ENCODE measurements at places on chromosomes 4 and X.

GRCh38 chrX:4876268-4876667, 1162.8 kb upstream of the PRKX start:
- DNase-seq: no peak

DNA sequence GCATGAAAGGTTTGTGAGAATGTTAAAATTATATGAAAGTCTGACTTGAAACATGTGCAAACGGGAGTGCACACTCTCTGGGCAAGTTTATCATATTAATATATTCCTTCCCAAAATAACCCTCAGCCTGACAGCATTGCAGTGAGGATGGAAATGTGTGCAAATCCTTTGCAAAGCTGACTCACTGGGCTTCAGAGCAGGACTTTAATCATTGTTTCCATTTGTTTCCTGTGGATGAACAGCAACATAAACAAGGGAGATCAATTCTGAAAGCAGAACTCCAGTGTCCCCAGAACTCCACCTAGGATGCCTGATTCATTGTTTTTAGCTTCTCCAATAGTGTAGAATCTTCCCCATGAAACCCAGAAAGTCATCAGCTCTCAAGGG, 32.9 kb downstream of the SLC2A9 start:
- DNase-seq: no peak

- no peak for DNase-seq
Observed at GRCh38 chrX:149830192-149830873, 48.6 kb downstream of the MAGEA9 start.

DNA sequence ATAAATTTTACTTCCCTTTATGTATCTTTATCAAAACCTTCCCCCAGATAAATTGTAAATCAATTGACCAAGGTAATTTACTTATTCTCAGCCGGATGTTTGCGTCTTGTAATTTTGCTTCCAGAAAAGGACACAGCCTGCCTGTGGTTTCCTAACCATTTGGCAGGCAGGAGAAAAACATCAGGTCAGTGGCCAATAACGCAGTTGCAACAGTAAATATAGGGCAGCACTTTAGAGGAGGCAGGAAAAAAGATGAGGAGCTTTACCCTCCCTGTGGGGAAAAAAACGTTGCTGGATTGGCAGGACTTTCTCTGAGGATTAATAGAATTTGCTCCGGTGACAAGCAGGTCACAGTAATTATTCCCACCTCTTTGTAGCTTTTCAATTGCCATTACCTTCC, 2618.1 kb downstream of the ARAP2 start:
- peak; percentile 28 for DNase-seq

DNA sequence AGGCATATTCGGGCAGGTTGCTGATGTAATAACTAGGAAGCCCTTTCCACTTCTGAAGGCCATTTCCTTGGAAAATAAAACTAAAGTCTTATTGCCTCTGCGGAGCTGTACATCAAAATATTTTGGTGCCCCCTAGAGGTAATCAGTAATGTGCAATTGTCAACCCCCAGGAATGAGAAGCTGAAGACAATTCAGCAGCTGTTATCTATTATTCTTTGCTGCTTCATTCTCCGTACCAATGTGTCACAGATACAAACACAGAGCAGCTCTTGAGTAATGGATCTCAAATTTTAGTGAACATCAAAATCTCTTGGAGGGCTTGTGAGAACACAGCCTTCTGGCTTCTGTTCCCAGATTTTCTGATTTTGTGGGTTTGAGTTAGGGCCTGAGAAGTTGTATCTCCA, 3.5 kb upstream of the SLIT2 start:
- DNase-seq: peak; percentile 47

GRCh38 chr4:83234902-83235644, 49.5 kb downstream of the COQ2 start:
- no peak for DNase-seq

GRCh38 chrX:149284616-149285015, 220.5 kb downstream of the IDS start:
- DNase-seq: no peak

GRCh38 chr4:3115637-3116270, 41.3 kb downstream of the HTT start:
- no peak for DNase-seq

DNA sequence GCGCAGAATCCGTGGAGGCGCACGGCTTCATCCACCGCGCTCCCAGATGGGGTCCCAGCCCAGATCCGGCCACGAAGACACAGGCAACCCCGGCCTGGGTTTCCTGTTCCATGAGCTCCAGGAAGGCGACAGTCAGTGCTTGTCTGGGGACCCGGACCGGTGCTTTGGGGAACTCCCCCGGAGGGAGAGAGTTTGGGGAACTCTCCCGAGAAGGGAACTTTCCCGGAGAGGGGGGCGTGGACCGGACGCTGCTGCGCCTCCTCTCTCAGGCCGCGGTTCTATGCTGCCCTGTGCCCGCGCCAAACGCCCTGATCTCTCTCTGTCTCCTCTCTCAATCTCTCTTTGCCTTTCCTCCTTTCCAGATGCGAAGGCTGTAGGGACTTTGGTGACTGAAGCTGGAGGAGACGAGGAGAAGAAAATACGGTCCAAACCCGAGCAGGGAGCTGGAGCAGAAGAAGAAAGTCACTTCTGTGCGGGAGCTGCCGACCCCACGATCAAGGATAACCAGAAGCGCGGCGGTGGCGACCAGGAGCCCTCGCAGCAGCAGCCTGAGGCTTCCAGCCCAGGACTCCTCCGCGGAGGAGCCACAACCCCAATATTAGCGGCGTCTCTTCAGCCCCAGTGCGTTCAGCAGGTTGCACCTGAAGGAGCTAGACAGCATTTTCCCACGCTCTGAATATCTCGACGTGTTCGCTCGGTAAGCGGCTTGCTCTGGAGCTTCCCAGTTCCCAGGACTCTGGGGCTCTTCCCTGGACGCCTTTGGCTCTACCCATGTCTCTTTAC, 47.6 kb upstream of the NKAP start:
- no peak for DNase-seq

- DNase-seq: no peak
Observed at GRCh38 chrX:31070057-31070468, 1.8 kb downstream of the FTHL17 start.

- DNase-seq: no peak
Observed at GRCh38 chr4:133624744-133625143, 475.6 kb downstream of the PCDH10 start.

DNA sequence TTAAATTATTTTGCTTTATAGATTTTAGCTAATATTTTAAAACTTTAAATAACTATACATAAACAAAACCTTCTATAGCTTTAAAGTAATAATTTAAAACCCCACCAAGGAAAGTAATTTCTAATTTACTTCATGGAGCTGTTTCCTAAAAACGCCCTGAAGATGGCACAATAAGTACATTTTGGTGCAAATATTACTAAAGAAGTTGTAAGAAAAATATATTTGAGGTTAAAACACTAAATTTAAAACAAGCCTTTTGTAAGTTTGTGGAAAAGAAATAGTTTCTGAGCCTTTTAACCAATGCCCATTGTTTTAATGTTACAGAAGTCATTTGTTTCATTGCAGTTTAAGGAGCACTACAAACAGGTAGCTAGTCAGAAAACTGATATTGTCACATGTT, 137.4 kb upstream of the AGA start:
- peak; percentile 5 for DNase-seq
